ENCODE measurements at places on chromosomes 1 and 21.

- H3K27me3 ChIP-seq, result no peaks in the 10 kb centered on the region
- H3K4me1 ChIP-seq, result no peaks in the 10 kb centered on the region
- H3K27ac ChIP-seq, result no peak overlapping the region
- DNase-seq, result no peak
These were observed 390.7 kb downstream of the BRINP2 start for GRCh38 chr1:177561436-177561835.

GRCh38 chr21:26028183-26028582 is 142.4 kb downstream of the APP start:
- DNase-seq, result no peak
- no peak overlapping the region for H3K4me3 ChIP-seq
- H3K27me3 ChIP-seq, result no peaks in the 10 kb centered on the region
- peaks cover 3% of the 10 kb centered on the region for H3K36me3 ChIP-seq
- H3K4me1 ChIP-seq, result peaks cover 4% of the 10 kb centered on the region

GRCh38 chr1:27368869-27369582 is 2.3 kb upstream of the MAP3K6 start:
- H3K4me3 ChIP-seq, result no peak overlapping the region
- no peak for DNase-seq
- no peaks in the 10 kb centered on the region for H3K36me3 ChIP-seq
- no peaks in the 10 kb centered on the region for H3K27me3 ChIP-seq
- H3K27ac ChIP-seq, result no peak overlapping the region

- DNase-seq, result no peak
- peaks cover 4% of the 10 kb centered on the region for H3K27me3 ChIP-seq
- no peaks in the 10 kb centered on the region for H3K36me3 ChIP-seq
- H3K27ac ChIP-seq, result no peak overlapping the region
These were observed 15.7 kb downstream of the MAP3K21 start for GRCh38 chr1:233343262-233343661.

DNA sequence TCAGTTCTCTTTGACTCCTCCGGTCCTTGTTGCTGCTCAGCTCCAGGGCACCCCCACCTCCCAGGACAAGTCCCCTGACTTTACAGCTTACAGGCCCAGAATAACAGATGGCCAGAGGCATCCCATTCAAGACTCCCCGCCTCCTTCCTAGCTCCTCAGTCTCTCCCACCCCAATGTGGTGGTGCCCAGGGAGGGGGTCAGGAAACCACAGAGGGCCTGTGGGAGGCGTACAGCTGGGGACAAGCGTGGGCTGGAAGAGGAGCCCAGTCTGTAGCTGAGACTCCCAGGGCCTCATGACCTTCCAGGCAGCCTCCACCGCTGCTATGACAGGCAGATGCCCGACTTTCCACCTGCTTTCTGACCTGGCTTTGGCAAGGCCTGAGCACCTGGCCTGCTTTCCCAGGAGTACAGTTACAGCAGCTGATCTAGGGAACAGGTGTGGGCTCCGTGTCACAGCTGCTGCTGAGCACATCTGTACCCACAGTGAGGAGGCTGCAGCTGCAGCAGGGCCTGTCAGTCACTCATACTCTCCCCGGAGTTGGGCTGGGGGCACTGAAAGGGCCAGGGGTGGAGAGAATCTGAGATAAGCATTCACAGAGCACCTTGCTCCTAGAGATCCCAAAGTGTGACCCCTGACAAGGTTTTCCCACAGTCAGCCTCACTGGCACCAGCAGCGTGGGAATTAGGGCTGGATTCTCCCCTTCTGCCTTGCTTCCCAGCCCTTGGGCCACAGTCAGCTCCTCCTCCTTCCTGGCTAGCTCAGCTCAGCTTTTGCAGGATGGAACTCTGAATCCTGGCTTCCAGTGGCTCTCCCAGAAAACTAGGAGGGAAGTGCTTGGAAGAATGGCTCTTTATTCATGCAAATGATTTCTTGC is 7.1 kb upstream of the NAV1 start:
- no peak overlapping the region for H3K27ac ChIP-seq
- peaks cover 20% of the 10 kb centered on the region for H3K4me1 ChIP-seq
- H3K36me3 ChIP-seq, result no peaks in the 10 kb centered on the region
- H3K27me3 ChIP-seq, result no peaks in the 10 kb centered on the region

- no peak for DNase-seq
- peaks cover 3% of the 10 kb centered on the region for H3K27me3 ChIP-seq
- no peak overlapping the region for H3K27ac ChIP-seq
- no peaks in the 10 kb centered on the region for H3K4me1 ChIP-seq
- H3K36me3 ChIP-seq, result no peaks in the 10 kb centered on the region
- peak overlapping the region; percentile 35 for H3K4me3 ChIP-seq
These were observed 489 bp downstream of the CELSR2 start for GRCh38 chr1:109249654-109250401.

DNA sequence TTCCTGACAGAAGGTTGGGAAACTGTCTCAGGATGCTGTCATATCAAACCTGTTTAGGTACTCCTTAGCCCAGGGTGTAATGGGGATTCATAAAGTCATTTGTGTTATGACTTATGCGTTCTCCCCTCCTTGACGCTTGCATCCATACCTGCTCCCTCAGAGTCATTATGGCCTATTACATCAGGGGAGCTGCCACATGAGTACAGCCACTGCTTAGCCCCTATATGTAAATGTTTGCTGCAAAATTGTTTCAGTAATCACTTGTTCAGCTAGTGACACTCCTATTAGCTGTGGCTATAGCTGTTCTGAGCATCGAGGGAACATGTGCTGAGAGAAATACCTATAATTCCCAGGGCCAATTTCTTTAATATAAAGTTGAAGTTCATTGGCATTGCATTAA is 10.5 kb downstream of the NTNG1 start:
- H3K27me3 ChIP-seq, result no peaks in the 10 kb centered on the region
- no peaks in the 10 kb centered on the region for H3K4me1 ChIP-seq
- no peak overlapping the region for H3K27ac ChIP-seq
- H3K4me3 ChIP-seq, result no peak overlapping the region
- DNase-seq, result no peak

DNA sequence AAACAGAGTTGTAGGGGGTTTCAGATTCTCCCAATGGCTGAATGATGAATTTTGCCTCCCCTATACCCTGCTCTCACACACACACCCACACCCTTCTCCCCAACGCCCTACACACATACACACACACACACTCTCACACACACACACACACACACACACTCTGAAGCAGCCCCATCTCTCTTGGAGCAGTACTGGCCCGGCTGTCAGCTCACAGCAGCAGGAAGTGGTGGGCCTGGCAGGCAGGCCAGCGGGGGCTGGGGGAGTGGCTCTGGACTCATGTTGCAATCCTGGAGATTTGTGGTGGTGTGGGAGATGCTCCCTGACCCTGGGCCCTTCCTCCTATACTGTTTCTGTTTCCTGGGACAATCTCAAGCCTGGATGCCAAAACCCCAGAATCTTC is 2.2 kb downstream of the IKBKE start:
- no peak overlapping the region for H3K4me3 ChIP-seq
- no peak for DNase-seq
- peaks cover 27% of the 10 kb centered on the region for H3K4me1 ChIP-seq
- no peak overlapping the region for H3K27ac ChIP-seq
- peaks cover 18% of the 10 kb centered on the region for H3K36me3 ChIP-seq

DNA sequence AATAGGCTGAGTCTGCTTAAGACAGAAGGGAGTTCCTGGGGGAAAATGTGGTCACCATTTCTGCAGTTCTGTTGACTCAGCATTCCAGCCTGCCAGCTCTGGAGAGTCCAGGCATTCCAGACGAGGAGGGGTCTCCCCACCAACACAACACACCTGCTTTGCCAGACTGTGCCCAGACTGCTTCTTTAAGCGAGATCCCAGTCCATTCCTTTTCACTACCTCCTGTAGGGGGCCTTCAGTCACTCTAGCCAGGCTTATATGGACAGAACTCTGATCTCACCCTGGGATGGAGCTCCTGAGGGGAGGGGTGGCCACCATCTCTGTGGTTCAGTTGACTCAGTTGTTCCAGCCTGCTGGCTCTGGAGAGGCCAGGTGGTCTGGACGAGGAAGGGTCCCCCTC is 48.5 kb downstream of the UBE2U start:
- H3K27ac ChIP-seq, result no peak overlapping the region
- no peak overlapping the region for H3K4me3 ChIP-seq
- no peaks in the 10 kb centered on the region for H3K36me3 ChIP-seq
- no peak for DNase-seq
- peaks cover 13% of the 10 kb centered on the region for H3K27me3 ChIP-seq
- no peaks in the 10 kb centered on the region for H3K4me1 ChIP-seq

DNA sequence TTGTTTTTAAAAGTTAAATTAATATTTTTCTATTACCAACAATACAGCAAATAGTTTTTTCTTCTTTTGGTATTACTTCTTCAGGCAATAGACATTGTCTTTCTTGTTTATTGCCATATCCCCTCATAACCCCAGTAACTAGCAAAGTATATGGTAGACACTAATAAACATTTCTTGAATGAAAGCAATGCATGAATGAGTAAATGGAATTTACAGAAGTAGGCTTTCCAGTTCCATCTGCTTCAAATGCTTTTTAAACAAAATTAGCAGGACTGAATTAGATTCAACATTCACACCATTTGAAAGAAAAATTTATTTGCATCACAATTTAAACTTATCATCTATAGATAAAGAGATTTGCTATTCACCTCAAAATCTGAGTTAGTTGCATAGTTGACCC is 5.6 kb upstream of the DR1 start:
- no peaks in the 10 kb centered on the region for H3K36me3 ChIP-seq
- no peak overlapping the region for H3K4me3 ChIP-seq
- H3K27me3 ChIP-seq, result no peaks in the 10 kb centered on the region
- H3K27ac ChIP-seq, result no peak overlapping the region

Measured in endothelial cell of umbilical vein (primary cell).